Inflammatory macrophage treated with lipopolysaccharide for 4 hours (primary cell): ENCODE measurements at places on chromosomes 11 and 22.

DNA sequence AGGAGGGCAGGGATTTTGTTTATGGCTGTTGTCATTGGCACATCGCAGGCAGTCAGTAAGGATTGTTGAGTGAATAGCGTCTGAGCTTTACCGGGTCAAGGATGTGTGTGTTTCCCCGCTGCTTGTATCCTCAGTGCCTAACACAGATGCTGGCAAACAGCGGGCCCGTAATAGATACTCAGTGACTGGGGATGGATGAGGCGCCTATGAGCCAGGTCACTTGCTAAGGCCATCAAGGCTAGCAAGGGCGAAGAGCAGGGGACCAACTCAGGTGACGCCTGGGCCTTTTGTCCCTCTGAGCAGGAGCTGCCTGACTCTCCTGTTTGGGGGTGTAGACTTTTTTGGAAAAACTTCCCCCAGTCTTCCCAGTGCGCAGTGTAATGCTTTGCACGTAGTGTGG, 118.1 kb downstream of the HIPK3 start:
- no peak for DNase-seq

DNA sequence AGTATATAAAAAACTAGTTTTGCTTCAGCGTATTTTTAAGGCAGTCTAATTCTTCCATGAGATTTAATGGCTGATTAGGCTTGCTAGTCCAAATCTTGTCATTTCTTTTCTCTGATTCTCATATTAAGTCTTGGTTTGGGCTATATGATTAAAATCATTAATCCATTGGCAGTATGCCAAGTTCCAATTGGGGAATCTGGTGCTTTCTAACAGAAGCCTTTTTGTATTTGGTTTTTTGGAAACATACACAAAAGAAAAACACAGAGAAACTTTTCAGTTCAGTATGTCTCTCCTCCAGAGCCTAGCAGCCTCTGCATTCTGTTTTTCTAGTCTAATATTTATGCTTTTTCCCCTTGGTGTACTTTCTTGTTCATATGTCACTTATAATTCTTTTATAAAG, 37.9 kb downstream of the SWAP70 start:
- DNase-seq, result no peak

- DNase-seq, result no peak
Observed at GRCh38 chr11:103322821-103323220, 213.6 kb downstream of the DYNC2H1 start.

GRCh38 chr11:87878373-87878825, 296.8 kb downstream of the RAB38 start:
- DNase-seq, result no peak

- peak; percentile 62 for DNase-seq
Observed at GRCh38 chr11:57354699-57355098, 16.5 kb downstream of the P2RX3 start.

DNA sequence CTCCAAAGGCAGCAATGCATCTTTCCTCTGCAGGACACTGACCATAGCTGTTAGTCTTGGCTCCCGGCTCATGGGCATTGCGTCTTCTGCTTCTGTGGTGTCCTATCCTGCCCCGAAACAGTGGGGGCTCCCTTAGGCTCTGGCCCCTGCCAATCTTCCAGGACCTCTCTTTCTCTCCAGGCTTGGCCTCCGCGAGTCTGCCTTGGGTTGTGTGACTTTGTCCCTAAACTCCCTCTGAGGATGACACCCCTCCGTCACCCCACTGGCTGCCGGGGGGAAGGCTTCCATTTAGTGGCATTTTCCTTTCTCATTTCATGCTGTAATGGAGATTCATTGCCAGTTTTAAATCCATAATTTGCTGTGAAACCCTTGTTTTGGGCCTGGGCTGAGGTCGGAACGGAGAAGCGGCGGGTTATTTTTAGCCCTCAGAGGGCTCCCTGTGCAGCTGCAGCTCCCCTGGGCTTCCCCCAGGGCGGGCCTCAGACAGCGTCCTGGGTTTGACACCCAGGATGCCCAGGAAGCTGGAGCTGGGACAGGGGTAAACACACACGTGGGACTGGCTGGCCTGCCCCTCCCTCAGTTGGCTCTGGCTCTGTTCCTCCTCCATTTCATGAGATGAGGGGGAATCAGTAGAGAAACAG, 156.1 kb downstream of the ST3GAL4 start:
- no peak for DNase-seq

DNA sequence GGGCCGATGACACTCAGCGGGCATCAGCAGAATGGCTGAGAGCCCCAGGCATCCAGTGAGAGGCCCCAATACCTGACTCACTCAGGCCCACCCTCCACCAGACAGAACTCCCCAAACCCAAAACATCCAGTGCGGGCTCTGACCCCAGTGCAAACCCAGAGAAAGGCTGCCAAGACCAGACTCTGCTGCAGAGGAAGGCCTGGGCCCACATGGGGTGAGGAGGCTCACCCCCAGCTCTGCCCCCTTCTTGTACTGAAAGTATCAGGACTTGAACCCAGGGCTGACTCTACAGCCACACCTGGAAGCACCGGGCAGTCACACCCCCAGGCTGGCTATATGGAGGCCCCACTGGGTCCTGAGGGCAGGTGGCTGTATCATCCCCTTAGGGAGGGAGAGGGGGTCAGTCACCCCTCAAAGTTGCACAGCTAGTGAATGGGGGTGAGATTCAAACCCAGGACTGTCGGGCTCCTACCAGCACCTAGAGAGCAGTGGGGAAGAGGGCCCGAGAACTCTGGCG, 49.3 kb downstream of the IGLL1 start:
- no peak for DNase-seq

DNA sequence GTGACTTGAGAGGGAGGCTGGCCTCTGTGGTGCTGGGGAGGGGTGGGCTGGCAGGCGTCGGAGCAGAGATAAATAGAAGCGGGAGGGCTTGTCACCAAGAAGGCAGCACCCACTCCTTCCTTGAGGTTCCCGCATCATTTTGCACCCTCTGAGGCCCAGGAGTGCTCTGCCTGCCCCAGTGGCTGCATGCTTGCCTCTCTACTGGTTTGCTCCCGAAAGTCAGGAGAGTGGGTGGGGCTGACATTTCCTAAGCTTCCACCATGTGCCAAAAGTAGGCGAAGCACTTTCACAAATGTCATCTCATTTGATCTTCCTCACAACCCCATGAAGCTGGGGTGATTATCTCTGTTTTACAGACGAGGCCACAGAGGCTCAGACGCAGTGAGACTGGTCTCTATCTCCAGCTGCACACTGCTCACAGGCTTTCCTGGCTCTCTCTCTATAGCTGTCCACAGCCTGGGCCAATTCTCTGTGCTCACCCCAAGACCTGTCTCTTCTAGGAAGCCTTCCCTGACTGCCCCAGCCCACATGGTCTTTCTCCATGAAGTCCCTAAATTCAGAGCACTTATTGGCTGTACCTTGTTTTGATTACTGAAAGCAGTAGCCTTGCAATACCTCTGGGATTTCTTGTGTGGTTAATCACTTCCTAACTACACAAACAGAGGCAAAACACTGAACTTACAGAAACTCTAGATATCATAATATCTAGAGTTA, 2.6 kb upstream of the UCP3 start:
- DNase-seq, result peak; percentile 23

DNA sequence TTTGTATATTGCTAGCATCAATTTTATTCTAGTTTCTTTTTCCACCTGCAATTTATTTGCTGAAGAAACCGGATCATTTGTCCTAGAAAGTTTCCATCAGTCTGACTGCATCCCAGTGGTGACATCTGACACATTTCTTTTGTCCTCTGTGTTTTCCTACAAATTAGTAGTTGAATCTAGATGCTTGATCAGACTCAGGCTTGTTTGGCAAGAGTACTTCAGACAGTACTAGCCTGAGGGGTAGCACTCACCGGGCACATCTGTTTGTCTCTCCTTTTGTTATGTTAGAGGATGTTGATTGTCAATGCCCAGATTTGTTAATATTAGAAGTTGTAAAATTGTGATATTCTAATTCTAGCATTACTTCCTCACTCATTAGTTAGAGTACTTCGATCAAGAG, 204.8 kb downstream of the SWAP70 start:
- DNase-seq, result no peak

GRCh38 chr22:37062702-37063381, 11.3 kb downstream of the KCTD17 start:
- no peak for DNase-seq

DNA sequence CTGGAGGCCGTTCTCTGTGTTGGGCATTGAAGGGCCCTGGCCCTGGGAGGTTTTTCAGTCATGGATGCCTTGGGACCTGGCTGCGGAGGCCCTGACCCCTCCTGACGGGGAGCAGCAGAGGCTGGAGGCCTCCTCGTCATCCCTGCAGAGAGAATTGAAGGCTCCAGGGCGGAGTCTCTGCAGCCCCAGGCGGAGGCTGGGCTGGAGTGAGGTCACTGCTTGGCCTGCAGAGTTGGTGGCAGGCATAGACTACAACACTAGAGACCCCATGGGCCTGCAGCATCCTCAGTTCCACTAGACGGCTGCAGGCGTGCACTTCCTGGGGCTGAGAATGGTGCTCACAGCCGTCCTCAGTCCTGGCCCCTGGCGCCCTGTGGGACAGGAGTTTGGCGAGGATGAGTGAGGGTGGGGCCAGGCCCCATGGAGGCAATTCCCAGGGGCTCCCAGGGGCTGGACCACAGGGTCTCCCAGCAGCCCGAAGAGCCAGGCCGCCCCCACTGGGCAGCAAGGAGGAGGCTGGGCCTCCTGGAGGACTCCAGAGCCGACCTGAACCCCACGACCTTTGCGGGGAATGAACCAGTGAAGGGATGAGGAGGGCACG, 1194.9 kb downstream of the BRD1 start:
- no peak for DNase-seq
